ENCODE measurements at places on chromosomes 3 and 15.

DNA sequence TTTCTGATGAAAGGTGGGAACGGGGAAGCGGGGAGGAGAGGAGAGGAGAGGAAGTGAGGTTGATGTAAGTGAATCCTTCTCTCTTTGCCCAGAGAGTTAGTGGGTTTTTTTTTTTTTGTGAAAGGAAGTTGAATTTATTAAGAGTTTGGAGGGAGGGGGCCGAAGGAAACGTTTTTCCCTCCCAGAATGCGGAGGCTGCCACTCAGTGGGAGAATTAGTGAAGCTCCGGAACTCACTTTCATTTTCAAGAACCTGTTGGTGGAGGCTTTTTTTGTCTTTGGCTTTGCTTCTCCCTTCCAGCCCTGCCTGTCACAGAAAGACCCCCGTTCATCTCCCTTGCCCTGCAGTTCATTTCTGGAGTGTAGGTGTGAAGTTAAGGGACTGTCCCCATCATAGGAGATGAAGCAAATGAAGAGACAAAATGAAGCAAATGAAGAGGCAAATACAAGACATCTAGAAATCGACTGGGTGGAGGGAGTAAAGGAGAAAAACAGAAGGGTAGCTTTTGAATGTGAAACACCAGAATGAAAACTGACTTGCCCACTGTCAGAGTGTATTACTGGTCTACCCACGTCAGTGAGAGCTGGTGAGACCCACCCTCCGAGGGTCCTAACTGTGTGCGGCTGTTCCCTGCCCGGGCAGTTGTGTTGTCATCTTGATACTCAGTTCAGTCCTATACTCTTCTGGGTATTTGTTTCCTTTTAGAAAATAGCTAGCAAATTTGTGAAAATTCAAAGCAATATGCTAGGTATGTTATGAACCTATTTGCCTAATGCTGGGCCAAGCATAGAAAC lies 91.5 kb downstream of the ITPR1 start:
- no peak for DNase-seq

DNA sequence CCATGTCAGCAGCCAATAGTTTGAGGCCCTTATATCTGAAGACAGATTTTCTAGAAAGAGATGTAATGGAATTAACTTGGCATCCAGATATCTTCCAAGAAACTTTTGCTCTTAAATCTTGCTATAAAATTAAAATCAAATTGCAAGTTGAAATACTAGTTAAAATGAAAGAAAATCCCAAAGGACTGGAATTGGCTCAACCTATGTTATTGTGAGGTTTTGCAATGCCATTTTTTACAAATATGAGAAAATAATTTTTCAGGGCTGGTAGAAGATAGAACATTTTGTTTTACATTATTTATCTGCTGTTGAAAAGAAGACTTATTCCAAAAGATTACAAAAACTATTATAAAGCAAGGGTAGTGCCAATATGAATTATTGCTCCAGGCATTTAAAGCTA lies 92.2 kb upstream of the AGTR1 start:
- no peak for DNase-seq

GRCh38 chr15:60899322-60899966 lies 329.7 kb downstream of the RORA start:
- DNase-seq, result no peak

DNA sequence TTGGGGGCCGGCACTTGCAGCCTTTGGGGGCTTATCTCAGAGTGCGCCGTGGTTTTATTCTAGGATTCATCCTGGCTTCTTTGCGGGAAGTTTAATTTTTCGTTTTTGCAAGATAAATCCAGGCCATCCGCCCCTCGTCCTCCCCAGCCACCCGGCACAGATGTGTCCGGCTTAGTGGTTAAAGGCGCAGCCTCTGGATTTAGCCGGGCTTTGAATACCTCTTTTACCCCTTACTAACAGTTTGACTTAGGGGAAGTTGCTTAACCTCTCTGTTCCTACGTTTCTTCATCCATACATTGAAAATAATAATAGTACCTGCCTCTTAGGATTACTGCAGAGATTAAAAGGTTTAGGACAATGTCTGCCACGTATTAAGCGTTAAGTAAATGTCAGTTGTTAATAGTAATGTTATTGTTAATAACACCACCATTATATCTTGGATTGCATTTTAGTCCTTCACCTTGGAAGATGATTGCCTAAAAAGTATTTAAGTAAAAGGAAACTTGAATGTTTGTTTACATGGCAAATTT lies 714 bp downstream of the ECT2 start:
- no peak for DNase-seq
